ENCODE measurements at places on chromosomes 13 and 19.

GRCh38 chr19:5727453-5728050, 7.1 kb downstream of the CATSPERD start:
- DNase-seq: no peak

GRCh38 chr13:112341976-112342735, 34.0 kb upstream of the SPACA7 start:
- no peak for DNase-seq

- peak; percentile 90 for DNase-seq
These were observed at the start of gene RGCC for GRCh38 chr13:41456768-41457588. TSS of gene RGCC (plus strand) at chr13:41457550. CDS start at chr13:41457708, 158 bp downstream.

DNA sequence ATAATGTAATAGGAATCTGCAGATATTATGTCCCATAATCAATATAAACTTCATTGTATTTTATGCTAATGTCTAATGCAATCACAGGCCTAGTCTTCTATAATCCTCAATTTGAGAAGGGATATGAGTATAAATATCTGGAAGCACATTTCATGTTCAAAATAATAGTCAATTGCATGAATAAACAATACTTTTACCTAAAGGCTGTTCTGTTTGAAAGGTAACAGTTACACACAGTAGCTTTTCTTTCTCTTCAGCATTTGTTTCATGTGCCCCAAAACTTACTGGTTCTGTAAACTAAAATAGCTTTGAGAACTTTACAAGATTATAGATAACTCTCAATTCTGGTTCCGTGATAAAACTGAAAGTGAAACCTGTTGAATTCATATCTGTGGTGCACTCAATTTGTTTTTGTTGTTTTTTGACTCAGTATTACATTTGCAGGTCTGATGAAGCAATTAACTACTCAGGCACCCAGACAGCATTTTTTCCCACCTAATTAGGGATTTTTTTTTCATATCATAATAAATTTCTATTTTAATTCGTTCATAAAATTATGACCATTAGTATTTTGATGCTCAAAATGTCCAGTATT, 1193.8 kb downstream of the SLITRK1 start:
- no peak for DNase-seq

DNA sequence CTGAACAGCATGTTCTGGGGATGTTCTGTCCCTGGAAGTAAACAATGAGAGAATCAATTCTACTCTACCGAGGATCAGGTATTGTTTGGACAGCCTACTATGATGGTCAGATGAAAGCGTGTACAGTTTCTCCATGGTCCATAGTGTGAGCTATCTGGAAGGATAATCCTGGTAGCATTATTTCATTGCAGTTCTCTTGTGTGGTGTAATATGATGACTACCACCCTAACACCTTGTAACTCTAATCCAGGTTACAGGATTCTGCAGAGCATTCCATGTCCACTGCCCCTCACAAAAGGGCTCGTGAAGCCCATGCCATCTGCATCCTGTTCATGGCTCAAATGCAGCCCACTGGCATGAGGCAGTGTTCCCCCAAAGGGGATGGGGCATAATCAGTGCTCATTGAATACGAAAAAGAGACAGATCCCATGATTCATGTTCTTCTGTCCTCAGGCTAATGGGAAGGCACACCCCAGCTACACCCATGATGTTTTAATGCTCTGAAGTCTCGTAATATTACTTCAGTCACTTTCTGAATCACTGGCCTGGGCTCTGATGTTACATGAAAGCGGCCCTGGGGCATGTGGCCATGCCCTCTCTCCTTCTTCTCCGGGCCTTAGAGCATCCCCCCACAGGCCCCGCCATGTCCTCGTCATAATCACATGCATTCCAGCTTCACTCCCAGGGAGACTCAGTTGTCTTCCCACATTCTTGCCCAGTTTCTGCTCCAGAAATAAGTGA, 68.4 kb downstream of the HSPH1 start:
- DNase-seq: no peak

DNA sequence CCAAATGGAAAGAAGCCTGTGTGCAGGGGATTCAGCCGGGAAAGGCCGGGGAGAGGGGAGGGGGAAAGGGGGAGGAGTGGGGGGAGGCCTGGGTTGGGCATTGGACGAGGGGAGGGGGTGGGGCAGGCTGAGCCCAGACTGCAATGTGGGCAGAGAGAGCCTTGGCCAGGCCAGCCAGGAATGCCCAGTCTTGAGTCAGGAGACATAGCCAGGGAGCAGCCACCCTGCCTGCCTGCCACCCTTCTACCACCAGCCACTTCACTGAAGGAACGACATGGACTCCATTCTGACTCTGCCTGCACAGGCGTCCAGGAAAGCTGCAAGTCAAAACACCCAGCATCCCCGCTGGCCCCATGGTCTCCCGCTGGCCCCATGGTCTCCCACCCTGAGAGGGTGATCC, 498 bp downstream of the PROZ start:
- no peak for DNase-seq

DNA sequence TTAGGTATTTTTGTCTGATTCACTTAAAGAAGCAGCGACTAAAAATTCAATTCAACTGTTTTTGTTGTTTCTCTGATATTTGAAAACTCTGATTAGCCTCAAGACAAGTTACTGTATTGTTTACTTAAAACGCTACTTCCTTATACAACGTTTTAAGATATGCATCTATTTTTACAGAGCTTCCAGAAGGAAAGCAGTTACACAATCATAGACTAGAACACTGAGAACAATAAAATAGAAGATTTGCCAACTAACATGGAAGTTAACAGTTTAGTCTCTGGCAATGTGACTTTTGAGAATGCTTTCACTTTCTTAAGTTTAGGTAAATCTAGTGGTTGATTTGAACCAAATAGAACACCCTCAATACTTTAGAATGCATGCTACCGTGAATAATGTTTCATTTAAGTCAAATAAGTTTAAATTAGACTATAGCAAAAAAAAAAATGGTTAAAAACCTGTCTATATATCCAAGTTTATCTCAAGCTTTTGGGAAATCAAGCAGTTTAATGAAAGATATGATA, 614.8 kb downstream of the DACH1 start:
- DNase-seq: no peak

DNA sequence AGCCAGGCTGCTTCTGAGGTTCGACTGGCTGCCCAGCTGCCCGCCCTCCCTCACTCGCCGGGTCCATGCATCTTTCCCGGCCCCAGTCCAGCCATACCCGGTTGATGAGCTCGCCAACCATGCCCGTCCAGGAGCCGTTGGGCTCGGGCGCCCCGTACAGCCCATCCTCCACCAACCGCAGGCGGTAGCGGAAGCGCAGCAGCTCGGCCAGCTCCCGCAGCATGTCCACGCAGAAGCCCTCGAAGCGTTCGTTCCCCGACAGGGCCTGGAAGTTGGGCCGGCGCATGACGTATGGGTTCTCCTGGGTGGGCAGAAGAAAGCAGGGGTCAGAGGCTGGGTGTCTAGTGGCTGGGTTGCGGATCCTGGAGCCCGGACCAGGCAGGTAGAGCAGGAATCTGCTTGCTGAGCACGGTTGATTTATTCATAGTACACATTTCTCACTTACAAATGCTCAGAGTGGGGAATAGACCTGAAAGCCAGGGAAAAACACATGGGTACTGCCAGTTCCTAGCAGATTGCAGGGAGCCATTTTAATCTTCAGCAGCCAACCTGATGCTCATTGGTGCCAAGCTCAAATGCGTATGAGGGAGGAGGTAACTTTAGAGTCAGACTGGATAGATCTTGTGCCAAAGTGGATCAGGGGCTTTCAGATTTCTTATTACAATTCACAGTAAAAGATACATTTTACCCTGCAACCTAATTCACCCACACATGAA, 27.4 kb downstream of the GRIK5 start:
- no peak for DNase-seq

- DNase-seq: no peak
These were observed 129.1 kb downstream of the URI1 start for GRCh38 chr19:30070968-30071632.

- DNase-seq: no peak
These were observed 16.7 kb upstream of the EPOR start for GRCh38 chr19:11400798-11401197.
